ENCODE measurements at places on chromosomes 11 and 22.

GRCh38 chr22:17401728-17402127 is 32.5 kb downstream of the CECR2 start:
- DNase-seq: no peak

DNA sequence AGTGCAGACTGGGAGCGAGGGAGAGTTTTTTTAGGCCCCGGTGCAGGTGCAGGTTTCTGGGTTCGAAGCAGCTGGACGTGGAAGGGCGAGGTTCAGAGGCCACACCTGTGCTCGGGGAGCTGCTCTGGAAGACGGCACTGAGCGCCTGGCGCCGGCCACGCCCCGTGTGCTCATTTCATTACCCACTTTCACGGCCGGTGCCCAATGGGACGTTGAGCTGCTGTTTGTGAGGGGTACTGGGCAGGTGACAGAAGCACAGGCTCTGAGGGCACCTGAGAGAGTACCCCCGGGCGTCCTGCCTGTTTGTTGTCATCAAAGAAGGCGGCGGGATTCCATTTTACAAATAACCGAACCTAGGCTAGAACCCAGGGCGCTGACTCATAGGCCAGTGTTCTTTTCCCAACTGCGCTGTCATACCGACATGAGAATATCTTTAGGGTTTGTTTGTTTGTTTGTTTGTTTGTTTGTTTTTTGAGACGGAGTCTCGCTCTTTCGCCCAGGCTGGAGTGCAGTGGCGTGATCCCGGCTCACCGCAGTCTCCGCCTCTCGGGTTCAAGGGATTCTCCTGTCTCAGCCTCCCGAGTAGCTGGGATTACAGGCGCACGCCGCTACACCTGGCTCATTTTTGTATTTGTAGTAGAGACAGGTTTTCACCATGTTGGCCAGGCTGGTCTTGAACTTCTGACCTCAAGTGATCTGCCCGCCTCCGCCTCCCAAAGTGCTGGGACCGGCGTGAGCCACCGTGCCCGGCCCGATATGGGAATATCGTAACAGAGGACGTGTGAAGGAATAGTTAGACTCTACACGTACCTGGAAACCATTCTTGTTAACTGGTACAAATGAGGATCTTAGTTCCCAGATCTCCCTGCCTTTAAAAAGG is 16.6 kb upstream of the SPTBN2 start:
- no peak for DNase-seq

GRCh38 chr22:47154621-47155081 is 392.2 kb downstream of the TBC1D22A start:
- no peak for DNase-seq

GRCh38 chr11:102295045-102295444 is 22.2 kb upstream of the BIRC3 start:
- no peak for DNase-seq

DNA sequence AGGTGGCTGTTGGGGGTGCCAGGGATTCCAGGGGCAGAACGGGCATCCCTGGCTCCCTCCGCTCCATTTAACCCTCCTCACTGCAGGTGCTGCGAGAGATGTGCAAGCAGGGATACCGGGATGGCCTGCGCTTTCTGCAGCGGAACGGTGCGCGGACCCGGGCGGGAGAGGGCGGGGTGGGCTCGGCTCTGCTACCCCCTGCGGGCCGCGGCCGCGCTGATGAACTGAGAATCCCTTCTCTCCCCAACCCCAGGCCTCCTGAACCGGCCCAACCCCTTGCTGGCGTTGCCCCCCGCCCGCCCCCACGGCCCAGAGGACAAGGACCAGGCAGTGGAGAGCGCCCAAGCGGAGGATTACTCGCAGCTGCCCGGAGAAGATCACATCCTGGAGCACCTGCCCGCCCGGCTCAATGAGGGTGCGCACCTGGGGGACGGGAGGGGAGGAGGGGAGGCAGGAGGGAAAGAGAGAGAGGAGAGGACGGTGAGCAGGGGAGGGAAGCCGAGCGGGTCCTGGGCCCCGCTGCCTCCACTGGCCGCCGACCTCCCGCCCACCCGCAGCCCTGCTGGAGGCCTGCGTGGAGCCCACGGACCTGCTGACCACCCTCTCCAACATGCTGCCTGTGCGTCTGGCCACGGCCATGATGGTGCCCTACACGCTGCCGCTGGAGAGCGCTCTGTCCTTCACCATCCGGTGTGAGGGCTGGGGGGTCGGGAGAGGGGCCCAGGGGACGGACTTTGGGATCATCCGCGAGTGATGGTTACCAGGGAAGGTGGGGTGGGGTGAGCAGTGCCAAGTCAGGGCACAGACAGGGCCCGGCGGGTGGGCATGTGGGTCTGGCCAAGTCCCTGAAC is 4.1 kb upstream of the CRACR2B start:
- DNase-seq: no peak

GRCh38 chr22:37431801-37432707 is 4.8 kb upstream of the ELFN2 start:
- peak; percentile 99 for DNase-seq

GRCh38 chr11:47257517-47258316 is at the start of gene NR1H3:
Gene NR1H3, plus strand, starts transcription at chr11:47257996. Its CDS starts 1,221 bp downstream, at chr11:47259217.
- DNase-seq: peak; percentile 60

DNA sequence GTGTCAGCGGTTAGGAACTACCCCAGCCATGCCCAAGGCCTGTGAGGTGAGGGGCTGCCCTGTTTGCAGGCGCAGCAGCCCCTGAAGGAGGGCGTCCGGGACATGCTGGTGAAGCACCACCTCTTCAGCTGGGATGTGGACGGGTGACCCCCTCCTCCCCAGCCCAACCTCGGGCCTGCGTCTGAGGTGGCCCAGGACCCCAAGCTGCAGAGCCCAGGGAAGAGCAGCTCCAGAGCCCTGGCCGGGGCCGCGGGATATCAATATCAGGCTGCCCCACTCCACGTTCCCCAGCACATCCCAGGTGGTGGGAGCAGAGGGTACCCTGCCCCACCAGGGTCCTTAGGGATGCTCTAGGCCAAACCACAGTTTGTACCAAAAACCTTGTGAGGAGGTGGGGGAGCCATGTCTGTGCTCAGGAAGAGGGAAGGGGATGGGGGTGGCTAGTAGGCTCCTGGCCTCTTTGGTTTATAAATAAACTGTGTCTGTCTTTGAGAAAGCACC is 39.3 kb downstream of the SGSM3 start:
- no peak for DNase-seq

GRCh38 chr11:122024278-122024677 is 91.7 kb downstream of the BLID start:
- DNase-seq: no peak

- no peak for DNase-seq
Observed at GRCh38 chr11:125180413-125181305, 16.1 kb downstream of the PKNOX2 start.

DNA sequence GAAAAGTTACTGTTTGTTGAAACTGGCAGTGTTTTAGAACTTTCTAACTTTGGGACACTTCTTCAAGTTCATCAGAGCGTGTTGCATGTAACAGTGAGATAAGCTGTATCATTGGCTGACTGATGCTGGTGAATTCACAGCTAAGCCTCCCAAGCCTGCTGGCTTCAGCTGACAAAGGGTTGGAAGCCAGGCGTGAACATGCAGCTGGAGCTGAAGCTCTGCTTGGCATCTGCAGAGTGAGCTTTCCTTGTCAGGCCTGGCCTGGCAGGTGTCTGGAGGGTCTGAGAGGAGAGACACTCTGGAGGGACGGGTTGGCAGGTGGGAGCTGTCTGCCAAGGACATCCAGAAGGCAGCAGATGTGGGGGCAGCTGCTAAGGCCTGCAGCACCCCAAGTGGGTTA is 1.5 kb downstream of the AMPD3 start:
- no peak for DNase-seq

DNA sequence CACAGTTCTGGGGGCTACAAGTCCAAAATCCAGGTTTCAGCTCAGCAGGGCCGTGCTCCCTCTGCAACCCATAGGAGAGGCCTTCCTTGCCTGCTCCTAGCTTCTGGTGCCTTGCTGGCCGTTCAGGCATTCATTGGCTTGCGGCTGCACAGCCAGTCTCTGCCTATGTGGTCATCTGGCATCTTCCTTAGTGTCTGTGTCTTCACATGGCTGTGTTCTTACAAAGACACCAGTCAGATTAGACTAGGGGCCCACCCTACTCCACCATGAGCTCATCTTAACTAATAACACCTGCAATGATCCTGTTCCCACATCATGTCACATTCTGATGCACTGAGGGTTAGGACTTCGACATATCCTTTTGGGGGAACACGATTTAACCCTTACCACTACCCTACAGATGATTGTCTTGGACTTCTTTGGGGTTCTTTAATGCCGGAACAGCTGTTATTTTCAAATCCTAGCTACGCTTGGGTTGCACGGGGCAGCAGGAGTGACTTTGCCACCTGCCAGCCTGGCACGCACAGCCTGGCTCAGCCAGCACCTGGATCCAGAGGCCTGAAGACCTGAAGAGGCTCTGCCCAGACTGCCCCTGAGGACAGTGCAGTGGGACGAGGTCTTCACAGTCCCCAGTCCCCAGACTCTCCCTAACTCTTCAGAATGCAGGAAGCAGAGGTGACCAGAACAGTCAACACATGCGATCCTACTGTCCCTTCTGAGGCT is 7.7 kb upstream of the NEAT1 start:
- DNase-seq: no peak

DNA sequence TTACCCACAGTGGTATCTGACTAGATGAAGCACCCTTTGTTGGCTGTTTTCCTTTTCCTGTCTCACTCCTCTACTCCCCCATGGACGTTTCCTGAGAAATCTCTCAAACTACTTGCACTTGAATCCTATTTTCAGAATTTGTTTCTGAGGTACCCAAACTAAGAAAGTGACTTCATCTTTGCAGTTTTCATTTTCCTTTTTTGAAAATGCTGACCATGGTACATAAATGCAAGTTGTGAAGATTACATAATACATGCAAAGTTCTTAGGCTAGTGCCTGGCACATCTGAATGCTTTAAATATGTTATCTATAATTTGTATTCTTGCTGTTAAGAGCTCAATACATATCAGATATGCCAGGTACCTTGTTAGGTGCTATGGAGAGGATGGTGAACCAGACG is 644.7 kb upstream of the TENM4 start:
- DNase-seq: no peak

GRCh38 chr11:27553186-27553585 is 46.6 kb upstream of the LIN7C start:
- DNase-seq: no peak

- peak; percentile 66 for DNase-seq
Observed at GRCh38 chr11:11798586-11799438, 43.0 kb upstream of the USP47 start.

- DNase-seq: peak; percentile 68
Observed at GRCh38 chr11:115439385-115439784, 64.8 kb downstream of the CADM1 start.

DNA sequence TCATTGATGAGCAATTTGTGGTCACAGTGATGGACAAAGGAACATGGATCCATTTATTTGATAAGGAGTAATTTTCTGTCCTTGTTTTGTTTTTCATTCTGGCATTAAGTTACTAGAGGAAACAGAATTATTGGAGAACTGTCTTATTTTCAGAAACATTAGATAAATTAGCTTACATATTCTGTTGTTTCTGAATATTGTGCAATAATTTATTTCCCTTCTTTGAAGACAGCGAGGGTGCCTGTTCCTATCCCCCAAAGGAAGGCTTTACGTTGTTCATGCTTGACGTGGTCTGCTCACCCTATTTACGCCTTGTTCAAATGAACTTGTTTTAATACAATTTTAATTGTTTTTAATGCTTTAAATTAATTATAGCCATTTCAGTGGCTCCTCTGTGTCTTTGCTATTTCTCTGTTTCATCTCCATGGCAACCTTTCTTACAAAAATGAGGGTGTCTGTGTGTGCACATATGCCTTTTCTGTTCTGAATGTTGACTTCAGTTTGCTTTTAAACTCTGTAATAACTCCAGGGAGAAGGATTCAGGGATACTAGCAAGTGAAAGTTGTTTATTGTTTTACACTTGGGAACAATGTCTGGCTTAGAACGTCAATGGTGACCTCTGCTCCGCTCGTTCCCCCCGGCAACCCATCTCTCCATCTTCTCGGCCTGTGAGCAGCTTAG is 138.3 kb upstream of the PLET1 start:
- DNase-seq: no peak

DNA sequence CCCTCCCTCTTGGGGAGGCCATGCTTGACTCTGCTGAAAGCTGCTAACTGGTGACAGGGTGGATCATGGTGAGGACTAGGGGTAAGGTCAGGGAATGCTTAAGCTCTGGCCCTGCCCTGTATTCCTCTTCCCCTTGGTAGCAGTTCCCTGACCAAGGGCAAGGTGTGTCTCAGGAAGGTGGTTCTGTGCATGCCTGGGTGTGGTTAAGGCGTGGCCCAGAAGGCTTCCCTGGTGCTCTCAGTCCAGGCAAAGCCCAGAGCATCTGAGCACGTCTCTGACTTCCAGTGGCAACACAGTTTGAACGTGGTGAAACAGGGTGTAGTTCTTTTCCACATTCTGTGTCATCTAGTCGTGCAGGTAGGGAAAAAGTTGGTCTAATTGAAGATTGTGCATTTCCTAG is 53.1 kb upstream of the HORMAD2 start:
- no peak for DNase-seq

GRCh38 chr11:120273432-120273831 is 33.5 kb downstream of the POU2F3 start:
- peak; percentile 76 for DNase-seq

DNA sequence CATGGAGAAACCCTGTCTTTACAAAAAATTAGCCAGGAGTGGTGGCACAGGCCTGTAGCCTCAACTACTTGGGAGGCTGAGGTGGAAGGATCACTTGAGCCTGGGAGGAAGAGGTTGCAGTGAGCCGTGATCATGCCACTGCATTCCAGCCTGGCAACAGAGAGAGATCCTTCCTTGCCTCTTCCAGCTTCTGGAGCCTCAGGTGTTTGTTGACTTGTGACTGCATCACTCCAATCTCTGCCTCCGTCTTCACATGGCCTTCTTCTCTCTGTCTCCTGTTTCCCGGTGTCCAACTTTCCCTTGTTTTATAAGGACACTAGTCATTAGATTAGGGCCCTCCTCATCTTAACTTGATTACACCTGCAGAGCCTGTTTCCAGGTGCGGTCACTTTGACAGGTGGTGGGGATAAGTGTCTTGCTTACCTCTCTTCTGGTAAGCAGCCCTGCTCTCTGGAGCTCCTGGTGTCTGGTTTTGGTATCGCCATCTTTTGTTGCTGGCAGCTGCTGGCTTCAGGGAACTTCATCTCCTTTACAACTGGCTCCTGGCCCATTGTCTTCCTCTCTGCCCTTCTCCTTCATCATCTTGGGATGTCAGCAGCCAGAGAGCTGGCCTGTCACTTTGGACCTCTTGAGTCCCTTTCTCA is 8.2 kb upstream of the USP2 start:
- no peak for DNase-seq

GRCh38 chr22:38097557-38098409 is 12.7 kb downstream of the BAIAP2L2 start:
- DNase-seq: peak; percentile 22

Measured in amniotic epithelial cell (primary cell).